Fibroblast of lung (primary cell): ENCODE measurements at places on chromosomes 6 and 20. TPM values are rescaled to one million over a fixed set of nuclear protein-coding genes. Genes with fewer than 3 reads are reported as not detected.

The NOX3 gene
- not detected in 2 replicates for total RNA-seq

The FOXS1 gene
- total RNA-seq = under 0.01 TPM in 1 of 2 replicates, not detected in the other

The TBC1D22B gene
- total RNA-seq = 8.2 and 9.7 TPM in 2 replicates

The OR2J3 gene
- total RNA-seq = not detected in 2 replicates

The LRRC1 gene
- total RNA-seq = 7.2 and 12.1 TPM in 2 replicates

The SNPH gene
- 9.5 and 18.5 TPM in 2 replicates for total RNA-seq

The GDAP1L1 gene
- not detected in 2 replicates for total RNA-seq

The FBXO30 gene
- 17.7 and 25.9 TPM in 2 replicates for total RNA-seq

The POU3F2 gene
- total RNA-seq = not detected in 2 replicates

The OXT gene
- not detected in 2 replicates for total RNA-seq

The MAD2L1BP gene
- 19.2 and 19.3 TPM in 2 replicates for total RNA-seq

The ZNF334 gene
- total RNA-seq = 5.1 and 7.9 TPM in 2 replicates

The KIAA0408 gene
- total RNA-seq = 1.3 and 2.8 TPM in 2 replicates

The IL22RA2 gene
- total RNA-seq = not detected in 2 replicates

The IMPG1 gene
- total RNA-seq = not detected in 2 replicates

The ID4 gene
- total RNA-seq = 0.83 and 3.1 TPM in 2 replicates

The BFSP1 gene
- 1.8 and 2.3 TPM in 2 replicates for total RNA-seq

The DZANK1 gene
- total RNA-seq = 0.77 and 0.83 TPM in 2 replicates

The TNF gene
- not detected in 2 replicates for total RNA-seq

The ARMH2 gene
- not detected in 2 replicates for total RNA-seq

The HUS1B gene
- total RNA-seq = 0.77 and 1.2 TPM in 2 replicates

The AKAP12 gene
- total RNA-seq = 65.5 and 68.5 TPM in 2 replicates

The PRSS35 gene
- total RNA-seq = 5.1 and 6.8 TPM in 2 replicates

The ADGRG6 gene
- 30.0 and 49.9 TPM in 2 replicates for total RNA-seq

The SLC22A23 gene
- 3.0 and 5.1 TPM in 2 replicates for total RNA-seq

The ZBTB46 gene
- 2.8 and 4.5 TPM in 2 replicates for total RNA-seq

The RBM24 gene
- total RNA-seq = 1.0 and 2.5 TPM in 2 replicates

The PAK5 gene
- not detected in 2 replicates for total RNA-seq

The SCUBE3 gene
- under 0.01 TPM in 2 replicates for total RNA-seq

The TSPO2 gene
- total RNA-seq = not detected in 2 replicates

The C6orf58 gene
- not detected in 2 replicates for total RNA-seq

The DPM1 gene
- total RNA-seq = 53.2 and 60.9 TPM in 2 replicates

The PDE7B gene
- total RNA-seq = 21.5 and 22.1 TPM in 2 replicates

The DEFB128 gene
- not detected in 2 replicates for total RNA-seq

The SOX4 gene
- 38.1 and 41.9 TPM in 2 replicates for total RNA-seq

The TCEA2 gene
- 23.9 and 25.2 TPM in 2 replicates for total RNA-seq

The PTK6 gene
- total RNA-seq = under 0.01 and 0.17 TPM in 2 replicates

The TMEM244 gene
- not detected in 2 replicates for total RNA-seq

The MCM3 gene
- 15.9 and 18.0 TPM in 2 replicates for total RNA-seq

The PGC gene
- total RNA-seq = not detected in 2 replicates

The ELOVL4 gene
- 4.6 and 6.4 TPM in 2 replicates for total RNA-seq

The TREM1 gene
- total RNA-seq = 0.26 TPM in 1 of 2 replicates, not detected in the other

The REM1 gene
- not detected in 2 replicates for total RNA-seq

The FLRT3 gene
- total RNA-seq = 5.1 and 7.6 TPM in 2 replicates

The PACRG gene
- 0.26 and 0.66 TPM in 2 replicates for total RNA-seq

The FNDC11 gene
- 1.0 and 1.7 TPM in 2 replicates for total RNA-seq
